Fibroblast of villous mesenchyme (primary cell): ENCODE measurements at places on chromosomes 2 and 18. TPM values are rescaled to one million over a fixed set of nuclear protein-coding genes. Genes with fewer than 3 reads are reported as not detected.

DNA sequence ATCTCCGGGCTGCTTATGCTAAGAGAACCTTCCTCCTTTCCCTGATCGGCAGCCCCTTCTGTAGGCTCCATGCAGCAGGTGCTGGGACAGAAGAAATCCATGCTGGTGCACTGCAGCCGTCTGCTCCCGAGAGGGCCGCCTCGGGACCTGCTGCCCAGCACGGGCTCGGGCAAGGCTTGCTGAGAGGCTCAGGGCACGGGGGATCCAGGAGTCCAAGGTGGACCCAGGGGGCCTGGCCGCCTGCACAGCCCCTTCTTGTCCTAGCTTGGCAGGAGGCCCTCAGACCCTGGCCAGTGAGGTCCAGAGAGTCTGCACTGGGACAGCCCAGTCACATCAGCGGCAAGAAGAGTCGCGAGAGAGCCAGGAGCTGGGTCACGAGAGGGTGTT is 13.3 kb upstream of the DUSP2 start:
- DNase-seq: no peak

GRCh38 chr18:52277785-52278184 is 62.2 kb upstream of the DCC start:
- DNase-seq: no peak

GRCh38 chr2:21515903-21516302 is 392.1 kb downstream of the TDRD15 start:
- no peak for DNase-seq

- no peak for DNase-seq
These were observed 28.4 kb downstream of the IMPA2 start for GRCh38 chr18:12009581-12010140.

- peak; percentile 43 for DNase-seq
These were observed 29.3 kb upstream of the HS6ST1 start for GRCh38 chr2:128347701-128348539.

DNA sequence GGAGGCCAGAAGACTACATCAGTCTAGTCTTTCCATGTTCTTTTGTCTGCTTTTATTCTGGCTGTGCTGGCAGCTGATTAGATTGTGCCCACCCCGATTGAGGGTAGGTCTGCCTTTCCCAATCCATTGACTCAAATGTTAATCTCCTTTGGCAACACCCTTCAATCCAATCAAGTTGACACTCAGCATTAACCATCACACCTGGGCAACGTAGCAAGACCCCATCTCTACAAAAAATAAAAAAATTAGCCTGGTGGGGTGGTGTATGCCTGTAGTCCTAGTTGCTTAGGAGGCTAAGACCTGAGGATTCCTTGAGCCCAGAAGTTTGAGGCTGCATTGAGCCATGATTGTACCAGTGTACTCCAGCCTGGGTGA is 33.5 kb downstream of the EML4 start:
- no peak for DNase-seq

DNA sequence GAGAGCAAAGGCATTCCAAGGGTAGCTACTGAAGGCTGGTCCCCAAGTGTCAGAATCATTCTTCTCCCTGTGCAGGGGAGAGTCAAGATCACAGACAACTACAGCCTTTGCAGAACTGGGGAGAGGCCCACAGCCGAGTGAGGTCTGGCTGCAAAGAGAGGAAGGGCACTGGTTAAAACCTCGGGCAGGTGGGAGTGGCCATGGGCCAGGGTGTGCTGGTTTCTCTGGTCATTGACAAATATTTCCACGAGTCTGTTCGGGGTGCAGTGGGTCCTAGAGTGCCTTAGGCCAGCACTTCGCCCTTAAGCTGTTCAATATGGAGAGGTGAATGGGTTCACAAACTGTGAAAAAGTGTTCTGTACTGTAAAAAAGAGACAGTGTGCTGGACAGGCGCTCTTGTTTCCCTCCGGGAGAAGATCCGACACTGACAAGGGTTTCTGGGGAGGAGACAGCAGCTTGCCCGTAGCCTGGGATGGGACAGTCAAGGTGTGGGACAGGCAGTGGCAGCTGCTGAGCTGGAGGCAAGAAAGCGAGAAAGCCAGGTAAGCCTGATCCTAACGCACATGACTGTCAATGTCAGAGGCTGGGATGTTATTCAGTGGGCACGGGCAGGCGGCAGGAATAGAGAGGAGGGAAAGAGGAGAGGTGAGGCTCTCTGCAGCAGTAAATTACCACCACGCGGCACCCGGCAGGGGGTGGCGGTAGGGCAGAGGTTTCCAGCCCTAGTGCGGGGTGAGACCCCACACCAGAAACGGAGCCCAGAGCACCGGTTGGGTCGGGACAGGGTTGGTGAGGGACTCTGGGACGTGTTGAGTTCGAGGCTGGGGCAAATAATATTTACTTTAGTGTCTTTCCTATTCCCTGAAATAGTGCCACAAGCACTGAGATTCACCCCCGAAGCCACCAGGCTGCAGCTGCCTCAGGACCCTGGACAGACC is 2.0 kb downstream of the NPPC start:
- no peak for DNase-seq

GRCh38 chr2:68565858-68566257 is 77.5 kb upstream of the PROKR1 start:
- peak; percentile 18 for DNase-seq

- peak; percentile 87 for DNase-seq
These were observed 68.6 kb upstream of the PELI1 start for GRCh38 chr2:64212801-64213321.

- DNase-seq: peak; percentile 4
These were observed 82.1 kb upstream of the REV1 start for GRCh38 chr2:99571954-99572353.

DNA sequence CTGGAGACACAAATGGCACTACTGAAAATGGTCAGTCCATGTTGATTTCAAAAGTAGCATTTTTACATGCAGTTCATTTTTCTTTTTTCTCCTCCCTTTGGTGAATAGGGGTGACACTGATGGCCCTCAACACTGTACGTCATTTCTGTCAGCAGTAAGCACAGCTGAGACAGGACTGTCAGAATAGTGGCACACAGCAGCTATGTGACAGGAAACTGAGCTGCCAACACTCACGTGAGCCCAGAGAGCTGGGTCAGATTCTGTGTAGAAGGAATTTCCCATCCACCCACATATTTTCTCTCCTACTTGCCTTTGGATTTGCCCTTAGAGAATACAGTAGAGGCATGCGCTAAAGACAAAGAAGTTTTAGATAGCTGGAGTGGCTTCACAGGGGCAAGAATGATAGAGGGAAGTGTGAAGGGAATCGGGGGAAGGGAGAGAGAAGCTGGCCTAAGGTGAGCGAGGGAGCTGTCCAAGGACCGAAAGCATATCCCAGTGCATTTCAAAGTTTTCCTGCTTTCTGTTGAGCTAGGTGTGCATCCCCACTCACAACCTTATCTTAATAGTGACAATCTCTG is 476.6 kb downstream of the CNTNAP5 start:
- no peak for DNase-seq

DNA sequence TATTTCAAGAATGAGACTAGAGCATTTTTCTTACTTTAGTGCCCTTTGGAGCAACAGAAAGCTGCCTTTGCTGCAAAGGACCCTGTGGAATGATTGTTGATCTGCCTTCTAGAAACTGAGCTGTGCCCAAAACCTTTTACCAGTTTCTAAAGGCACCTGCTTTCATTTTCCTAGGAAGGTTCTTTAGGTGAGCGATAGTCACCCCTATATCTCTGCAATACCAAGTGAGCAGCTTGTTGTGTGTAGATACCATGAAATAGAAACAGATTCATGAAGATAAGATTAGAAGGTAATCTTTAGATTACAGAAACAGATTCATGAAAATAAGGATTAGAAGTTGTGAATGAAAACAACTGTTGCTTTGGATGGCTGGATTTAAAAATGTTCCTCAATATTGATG is 202.3 kb downstream of the PLCL1 start:
- DNase-seq: no peak

DNA sequence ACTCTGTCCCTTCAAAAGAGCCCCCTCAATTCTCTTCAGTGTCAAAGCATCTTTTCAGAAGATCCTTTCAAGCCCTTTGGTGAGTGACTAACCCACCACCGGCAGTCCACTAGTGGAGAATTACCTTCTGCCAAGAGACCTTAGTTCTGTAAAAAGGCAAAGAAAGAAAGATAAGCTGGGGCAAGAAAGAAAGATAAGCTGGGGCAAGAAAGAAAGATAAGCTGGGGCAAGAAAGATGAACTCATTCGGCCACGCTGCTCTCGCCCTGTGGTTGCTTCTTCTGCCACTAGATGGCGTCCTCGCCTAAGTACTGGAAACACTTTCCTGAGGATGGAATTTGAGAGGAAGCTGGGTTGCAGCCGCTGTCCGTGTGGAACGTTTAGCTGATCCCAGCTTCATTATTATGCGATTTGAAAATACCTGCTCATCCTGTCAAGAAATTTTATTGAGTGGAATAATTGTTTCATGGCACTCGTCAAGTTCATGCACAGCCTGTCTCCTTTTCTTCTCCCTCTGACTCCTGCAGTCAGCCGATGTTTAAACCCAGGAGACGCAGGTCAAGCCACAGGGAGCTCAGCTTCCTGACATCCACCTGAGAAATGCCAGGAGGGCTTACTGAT is 17.3 kb upstream of the ANXA4 start:
- DNase-seq: peak; percentile 79

- no peak for DNase-seq
These were observed 101.8 kb upstream of the MAP2 start for GRCh38 chr2:209322041-209322440.

- no peak for DNase-seq
These were observed 8.4 kb downstream of the SCN7A start for GRCh38 chr2:166485558-166486178.

- no peak for DNase-seq
These were observed 50.8 kb downstream of the SPRED2 start for GRCh38 chr2:65381607-65382051.

GRCh38 chr2:28951910-28952835 is 28.9 kb upstream of the TOGARAM2 start:
- peak; percentile 91 for DNase-seq

- DNase-seq: no peak
These were observed 7.0 kb upstream of the FAM178B start for GRCh38 chr2:96993367-96993766.

ADD2 gene
- total RNA-seq: not detected in 2 replicates

PTPRN gene
- 0.86 and 0.97 TPM in 2 replicates for total RNA-seq

PLEK gene
- not detected in 2 replicates for total RNA-seq

DSG4 gene
- total RNA-seq: not detected in 2 replicates

FEV gene
- not detected in 2 replicates for total RNA-seq

PLCD4 gene
- 0.97 and 2.2 TPM in 2 replicates for total RNA-seq

DTYMK gene
- total RNA-seq: 33.2 and 40.9 TPM in 2 replicates

PID1 gene
- 12.1 and 16.4 TPM in 2 replicates for total RNA-seq

ST8SIA3 gene
- not detected in 2 replicates for total RNA-seq

ATP6V1B1 gene
- total RNA-seq: 0.97 TPM in 1 of 2 replicates, not detected in the other

UGT1A8 gene
- under 0.01 TPM in 1 of 2 replicates, not detected in the other for total RNA-seq

VAPA gene
- 203 and 288 TPM in 2 replicates for total RNA-seq

BCL2L11 gene
- total RNA-seq: 0.86 and 1.6 TPM in 2 replicates

CLHC1 gene
- total RNA-seq: 14.8 and 18.1 TPM in 2 replicates

ASB1 gene
- total RNA-seq: 21.2 and 23.2 TPM in 2 replicates
